ENCODE measurements at places on chromosomes 3 and 15.

GRCh38 chr3:195007766-195008165 is 263.2 kb downstream of the XXYLT1 start:
- no peak for DNase-seq

DNA sequence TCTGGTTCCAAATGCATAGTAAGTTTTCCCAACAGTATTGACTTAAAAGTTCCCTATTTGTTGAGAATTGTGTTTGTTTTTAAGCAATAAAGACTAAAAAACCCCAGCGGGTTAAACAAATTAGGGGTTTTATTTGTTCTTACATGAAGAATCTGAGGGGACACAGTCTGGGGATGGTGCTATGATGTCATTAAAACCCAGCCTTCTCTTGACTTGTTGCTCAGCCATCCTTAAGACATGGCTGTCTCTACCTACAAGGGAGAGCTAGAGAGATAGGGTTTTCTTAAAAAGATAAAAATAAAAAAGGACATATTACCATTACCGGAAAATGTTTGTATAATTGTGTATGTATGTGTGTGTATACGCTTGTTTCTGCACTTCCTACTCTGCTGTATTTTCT is 11.7 kb upstream of the ARL14 start:
- no peak for DNase-seq

DNA sequence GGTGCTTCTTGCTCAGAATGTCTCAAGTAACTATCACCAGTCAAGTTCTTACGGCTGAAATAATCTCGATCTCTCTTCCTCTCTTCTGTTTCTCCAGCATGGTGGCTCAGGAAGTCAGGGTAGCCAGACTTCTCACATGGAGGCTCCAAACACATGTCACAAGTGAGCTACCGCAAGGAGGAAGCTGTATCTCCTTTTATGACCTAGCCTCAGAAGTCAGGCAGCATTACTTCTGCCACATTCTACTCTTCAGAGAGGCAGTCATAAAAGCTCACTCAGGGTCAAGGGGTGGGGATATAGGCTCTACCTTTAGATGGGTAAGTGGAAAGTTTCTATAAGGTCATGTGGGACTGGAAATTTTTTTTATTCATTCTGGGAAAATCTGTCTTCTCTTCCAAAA is 86.6 kb upstream of the NEO1 start:
- DNase-seq = no peak

DNA sequence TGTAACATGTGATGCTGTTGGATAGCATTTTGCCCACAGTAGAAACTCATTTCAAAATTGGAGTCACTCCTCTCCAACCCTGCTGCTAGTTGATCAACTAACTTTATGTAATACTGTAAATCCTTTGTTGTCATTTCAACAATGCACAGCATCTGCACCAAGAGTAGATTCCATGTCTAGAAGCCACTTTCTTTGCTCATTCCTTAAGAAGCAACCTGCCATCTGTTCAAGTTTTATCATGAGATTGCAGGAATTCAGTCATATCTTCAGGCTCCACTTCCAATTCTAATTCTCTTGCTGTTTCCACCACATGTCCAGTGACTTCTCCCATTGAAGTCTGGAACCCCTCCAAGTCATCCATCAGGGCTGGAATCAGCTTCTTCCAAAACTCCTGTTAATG is 42.9 kb downstream of the AKAP13 start:
- no peak for DNase-seq

GRCh38 chr3:113495035-113495434 is 19.9 kb downstream of the SPICE1 start:
- no peak for DNase-seq

DNA sequence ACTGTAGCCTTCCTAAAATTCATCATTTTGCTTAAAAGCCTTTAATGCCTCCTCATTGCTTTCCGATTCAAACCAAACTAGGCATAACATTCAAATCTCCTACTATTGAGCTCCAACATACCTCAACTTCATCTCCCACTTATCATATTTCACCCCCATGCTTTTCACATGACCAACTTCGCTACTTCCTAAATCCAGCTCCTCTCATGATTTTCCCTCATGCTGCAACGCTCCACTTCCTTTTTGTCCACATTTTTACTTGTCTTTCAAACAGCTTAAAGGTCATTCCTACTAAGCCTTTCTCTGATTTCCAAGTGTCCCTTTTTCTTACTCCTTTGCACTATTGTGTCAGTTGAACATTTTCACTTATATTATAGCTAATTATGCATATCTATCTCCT is 20.3 kb upstream of the ANXA2 start:
- DNase-seq = no peak

DNA sequence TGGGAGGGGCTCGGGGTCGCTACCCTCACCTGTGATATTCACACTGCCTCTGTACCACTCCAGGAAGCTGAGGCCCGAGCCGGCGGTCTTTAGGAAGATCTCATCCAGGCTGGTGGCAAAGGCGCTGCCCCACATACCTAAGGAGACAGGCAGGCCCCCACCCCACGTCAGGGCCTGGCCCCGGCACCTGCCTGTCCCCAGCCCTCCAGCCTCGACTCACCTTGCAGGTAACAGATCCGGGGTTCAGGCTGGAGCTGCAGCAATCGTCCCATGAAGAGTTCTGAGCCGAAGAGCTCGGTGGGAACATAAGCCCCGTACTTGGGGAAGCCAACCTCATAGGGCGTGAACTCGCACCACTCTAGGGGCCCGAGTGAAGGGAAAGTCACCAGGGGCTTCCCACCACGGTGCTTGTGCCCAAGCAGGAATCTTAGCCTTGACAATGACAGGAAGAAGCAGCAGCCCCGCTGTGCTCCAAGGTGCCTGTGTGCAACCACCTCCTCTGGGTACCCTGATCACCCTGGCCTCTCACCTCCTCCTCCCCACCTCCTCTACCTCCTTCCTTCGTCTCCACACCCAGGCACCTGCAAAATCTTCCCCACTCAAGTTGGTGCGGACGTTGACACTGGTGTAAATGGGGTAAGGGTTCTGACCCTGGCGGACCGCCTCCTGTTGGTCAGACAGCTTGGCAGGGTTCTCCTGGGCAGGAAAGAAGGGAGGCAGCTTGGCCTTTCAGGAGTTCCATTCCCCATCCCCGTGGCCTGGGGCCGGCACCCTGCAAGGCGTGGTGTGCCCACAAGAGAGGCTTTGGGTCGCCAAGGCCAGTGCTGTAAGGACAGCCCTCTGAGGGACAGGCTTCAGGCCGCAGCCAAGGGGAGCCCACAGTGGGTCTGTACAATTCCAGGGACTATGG is 10.6 kb downstream of the PLA2G4F start:
- DNase-seq = no peak

GRCh38 chr3:136932523-136932922 is 25.3 kb upstream of the IL20RB start:
- no peak for DNase-seq

GRCh38 chr3:156416846-156417558 is 137.9 kb downstream of the SSR3 start:
- DNase-seq = no peak
